ENCODE measurements at places on chromosomes 7 and 10. TPM values are rescaled to one million over a fixed set of nuclear protein-coding genes. Genes with fewer than 3 reads are reported as not detected.

- no peak for DNase-seq
Observed at GRCh38 chr10:99285881-99286280, 43.3 kb upstream of the CNNM1 start.

DNA sequence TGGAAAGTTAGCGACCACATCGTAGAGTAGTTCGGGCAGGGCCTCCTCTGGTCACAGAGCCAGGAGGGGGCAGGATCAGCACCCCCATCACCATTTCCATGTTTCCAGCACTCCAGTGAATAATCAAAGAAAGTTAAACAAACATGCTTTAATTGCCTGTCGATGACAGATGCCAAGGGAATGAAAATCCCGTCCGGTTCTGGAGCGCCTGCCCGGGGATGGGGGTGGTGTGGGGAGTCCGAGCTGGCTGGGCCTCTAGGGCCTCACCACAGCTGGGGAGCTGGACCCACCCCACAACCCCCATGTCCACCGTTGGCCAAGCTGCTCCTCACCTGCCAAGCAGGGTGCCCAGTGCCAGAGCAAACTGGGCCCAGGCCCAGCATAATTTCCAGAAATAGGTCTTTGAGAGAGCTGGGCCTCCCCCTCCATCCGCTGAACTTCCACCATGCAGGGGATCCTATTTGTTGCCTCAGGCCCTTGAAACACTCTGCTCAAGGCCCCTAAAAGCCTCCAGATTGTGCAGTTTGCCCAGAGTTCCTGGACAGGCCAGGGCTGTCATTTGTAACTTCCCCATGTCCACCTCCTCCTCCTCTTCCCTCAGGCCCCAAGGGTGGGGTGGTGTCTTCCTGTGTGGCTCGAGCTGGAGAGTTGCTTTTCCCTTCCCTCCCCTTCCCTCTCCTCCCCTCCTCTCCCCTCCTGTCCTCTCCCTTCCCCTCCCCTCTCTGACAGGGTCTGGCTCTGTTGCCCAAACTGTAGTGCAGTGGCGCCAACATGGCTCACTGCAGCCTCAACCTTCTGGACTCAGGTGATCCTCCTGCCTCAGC is 101.0 kb downstream of the MYL10 start:
- no peak for DNase-seq

DNA sequence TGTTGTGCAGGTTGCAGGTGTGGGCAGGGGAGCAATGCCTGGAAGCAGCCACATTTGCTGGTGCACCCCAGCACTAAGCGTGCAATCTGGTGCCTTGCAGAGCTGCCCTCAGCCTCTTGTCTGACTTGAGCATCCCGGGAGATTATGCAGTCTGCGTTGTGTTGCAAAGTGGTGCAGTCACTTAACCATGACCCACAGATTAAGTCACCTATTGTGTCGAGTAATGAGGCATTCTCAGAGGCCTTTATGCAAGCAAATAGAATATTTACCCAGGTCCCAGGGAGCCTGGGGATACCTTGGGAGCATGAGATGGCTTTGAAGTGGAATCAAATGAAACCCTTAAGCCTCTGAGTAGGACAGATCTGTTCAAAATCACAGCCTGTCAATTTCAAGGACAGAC is 529.0 kb downstream of the TYW1 start:
- DNase-seq: peak; percentile 45

- no peak for DNase-seq
Observed at GRCh38 chr10:78794736-78795455, 273.9 kb upstream of the ZMIZ1 start.

DNA sequence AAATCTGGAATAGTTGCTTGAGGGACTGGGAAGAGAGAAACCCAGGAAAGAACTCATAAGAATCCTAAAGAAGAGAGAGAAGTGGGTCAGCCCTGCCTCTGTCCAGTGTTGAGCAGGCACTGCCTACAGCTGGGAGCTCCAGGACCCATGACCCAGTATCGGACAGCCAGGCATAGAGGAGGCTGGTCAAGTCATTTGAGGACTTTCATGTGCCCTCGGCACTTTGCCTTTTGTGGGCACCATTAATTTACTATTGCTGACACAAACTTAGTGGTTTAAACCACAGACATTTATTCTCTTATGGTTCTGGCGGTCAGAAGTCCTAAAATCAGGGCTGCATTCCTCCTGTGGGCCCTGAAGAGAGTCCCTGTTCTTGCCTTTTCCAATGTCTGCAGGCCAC is 60.3 kb downstream of the CPXM2 start:
- no peak for DNase-seq

DNA sequence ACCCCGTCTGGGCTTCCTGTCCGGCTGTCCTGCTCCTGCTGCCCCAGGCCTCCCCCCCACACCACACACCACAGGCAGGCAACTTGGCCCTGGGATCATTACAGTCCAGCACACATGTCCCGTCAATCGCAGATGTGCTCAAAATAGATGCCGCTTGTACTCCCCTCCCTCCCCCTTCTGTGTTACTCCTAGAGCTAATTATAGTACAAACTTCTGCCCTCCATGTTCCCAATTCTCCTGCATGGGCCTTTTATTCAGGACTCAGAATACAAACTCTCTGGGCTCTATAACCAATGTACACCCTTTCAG is at the start of gene SYNPO2L:
Gene SYNPO2L (minus strand): TSS at position 40 of the 309 bp plus-strand sequence. CDS start 107 bp downstream, outside the sequence.
- DNase-seq: no peak

- no peak for DNase-seq
Observed at GRCh38 chr10:77909749-77910375, 16.7 kb downstream of the DLG5 start.

Gene LGI1
- total RNA-seq: not detected

Gene FBXW4
- 32.8 TPM for total RNA-seq
